ENCODE measurements at places on chromosomes 7 and 10.
A peak's percentile ranks its signal among the peaks of the same experiment; 100 is the strongest.

GRCh38 chr7:157963526-157963925 is 624.1 kb downstream of the PTPRN2 start:
- no peak for DNase-seq

DNA sequence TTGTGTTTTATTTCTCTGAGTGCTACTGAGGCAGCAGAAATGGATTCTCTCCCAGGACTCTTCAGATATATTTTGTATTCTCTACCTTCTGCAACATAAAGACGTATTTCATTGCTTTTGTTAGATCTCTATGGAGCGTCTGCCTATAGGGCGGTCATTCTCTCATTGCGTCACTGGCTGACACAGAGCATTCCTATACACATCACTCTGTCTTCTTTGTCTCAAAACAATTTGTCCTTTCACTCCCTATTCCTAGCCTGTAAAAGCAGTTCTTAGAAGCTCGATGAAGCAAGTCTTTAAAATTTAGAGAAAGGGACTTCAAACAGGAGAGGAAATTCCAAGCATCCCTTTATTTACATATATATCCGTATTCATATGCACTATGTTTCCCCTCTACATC is 120.6 kb downstream of the CPED1 start:
- DNase-seq: no peak

GRCh38 chr10:76127984-76128589 is 696.7 kb downstream of the LRMDA start:
- no peak for DNase-seq

DNA sequence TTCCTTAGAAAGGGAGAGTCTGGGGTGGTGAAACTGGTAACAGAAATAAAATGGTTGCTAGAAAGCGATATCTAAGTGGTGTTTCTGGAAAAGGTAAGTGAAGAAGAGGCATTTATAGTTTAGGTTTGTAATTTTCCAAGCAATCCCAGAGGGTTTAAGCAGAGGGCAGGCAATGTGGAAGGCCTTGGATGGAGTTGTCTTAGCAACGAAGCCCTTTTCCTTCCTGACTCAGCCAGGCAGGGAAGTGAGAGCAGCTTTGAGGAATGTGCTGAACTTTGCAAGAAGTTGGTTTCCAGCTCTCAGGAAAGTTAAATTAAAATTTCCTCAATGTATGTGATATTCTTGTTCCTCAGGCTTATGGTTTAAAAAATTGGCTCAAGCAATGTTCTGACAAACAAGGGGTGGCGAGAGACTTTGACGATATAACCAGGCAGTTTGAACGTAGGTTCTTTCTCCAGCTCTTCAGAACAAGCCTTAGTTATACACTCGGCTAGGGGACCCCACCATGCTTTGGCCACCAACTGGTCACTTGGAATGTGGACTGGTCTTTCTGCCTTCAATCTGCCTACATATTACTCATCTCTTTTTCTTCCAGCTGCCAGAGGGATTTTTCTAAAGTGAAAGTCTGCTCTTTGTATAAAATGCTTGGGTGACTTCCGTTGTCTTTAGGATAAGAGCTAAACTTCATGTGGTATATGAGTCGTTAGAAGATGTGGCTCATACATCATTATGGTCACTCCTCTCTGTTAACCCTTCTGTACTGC is 66.9 kb upstream of the SLC25A13 start:
- no peak for DNase-seq

GRCh38 chr7:124032369-124033094 is at the start of gene TMEM229A:
Gene TMEM229A (minus strand): TSS chr7:124033067. CDS start chr7:124033003, 64 bp downstream.
- DNase-seq: no peak

DNA sequence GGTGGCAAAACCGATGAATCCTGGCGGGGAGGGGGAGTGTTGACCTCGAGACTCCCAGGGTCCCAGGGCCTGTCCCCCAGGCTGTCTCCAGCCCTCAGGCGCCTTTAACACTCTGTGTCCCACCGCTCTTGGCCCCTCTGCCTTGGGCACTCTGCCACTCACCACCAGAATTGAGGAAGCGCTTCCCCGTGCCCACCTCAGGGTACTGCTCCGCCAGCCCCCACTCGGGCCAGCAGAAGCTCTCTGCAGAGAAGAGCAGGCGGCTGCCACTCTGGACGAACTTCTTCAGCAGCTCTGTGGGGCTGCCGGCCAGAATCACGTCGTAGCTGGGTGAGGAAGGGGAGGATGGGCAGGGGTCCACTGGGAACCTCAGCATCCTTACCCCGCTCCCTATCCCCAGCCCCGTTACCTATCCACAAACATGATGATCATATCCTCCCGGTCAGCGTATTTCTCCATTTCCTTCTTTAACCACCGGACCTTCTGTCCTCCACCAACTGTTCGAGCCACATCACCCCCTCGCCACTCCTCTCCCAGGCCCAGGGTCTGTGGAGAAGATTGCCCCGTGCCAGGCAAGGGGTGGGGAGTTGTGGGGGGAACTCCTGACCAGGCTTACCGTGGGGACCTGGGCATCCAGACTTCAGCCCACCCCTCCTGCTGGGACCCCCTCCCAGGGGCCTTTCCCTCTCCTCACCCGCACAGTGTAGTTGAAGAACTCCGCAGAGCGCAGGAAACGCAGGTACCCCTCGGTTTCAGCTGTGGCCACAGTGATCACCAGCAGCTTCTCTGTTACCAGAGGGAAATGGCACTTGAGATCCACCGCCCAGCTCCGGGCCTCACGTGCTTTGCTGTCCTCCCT is 1.2 kb downstream of the PLOD3 start:
- no peak for DNase-seq

GRCh38 chr10:73139251-73139650 is 28.6 kb downstream of the ECD start:
- no peak for DNase-seq

DNA sequence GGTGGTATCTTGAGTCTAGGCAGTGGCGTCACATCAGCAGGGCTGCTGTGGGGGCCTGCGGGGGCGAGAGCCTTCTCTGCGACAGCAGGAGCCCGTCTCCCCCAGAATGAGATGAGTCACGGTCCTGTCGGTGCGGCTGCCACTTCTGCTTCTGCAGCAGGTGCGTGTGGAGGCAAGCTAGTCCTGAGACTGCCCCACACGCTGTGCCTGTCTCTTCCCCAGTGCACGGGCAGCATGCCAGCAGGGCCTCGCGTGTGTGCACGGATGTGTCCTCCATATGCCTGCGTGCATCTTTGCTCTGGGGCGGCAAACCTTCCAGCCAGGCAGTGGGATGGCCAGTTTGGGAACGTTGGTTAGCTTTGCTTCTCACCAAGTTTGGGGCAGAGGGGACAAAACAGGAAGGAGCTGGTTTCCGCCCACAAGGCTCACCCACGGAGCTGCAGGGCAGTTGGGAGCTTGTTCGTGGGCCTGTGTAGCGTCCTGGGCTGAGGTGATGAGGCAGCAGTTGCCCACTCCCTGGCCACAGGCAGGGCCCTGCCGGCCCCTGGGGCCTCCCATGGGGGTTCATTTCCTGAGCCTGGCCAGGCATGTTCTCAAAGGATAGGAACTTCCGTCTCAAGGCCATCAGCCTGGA is 60.8 kb upstream of the PPIF start:
- peak; percentile 89 for DNase-seq

DNA sequence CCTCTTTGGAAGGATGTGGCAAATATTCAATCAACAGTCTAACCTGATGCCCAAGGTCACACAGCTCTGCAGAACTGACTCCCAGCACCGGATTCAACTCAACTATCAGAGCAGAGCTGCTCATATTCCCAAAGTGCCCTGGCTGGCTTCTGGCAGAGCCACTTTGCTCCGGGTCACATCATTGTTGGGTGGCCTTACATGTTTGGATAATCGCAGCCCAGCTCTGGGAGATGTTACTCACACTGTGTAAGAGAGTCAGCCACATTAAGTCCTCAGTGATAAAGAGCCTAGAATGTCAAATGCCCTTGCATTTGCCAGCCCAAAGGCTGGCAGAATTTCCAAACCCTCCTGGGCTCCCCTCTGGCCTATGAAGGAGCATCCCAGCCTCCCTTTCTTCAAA is 79.8 kb upstream of the PDE1C start:
- no peak for DNase-seq

DNA sequence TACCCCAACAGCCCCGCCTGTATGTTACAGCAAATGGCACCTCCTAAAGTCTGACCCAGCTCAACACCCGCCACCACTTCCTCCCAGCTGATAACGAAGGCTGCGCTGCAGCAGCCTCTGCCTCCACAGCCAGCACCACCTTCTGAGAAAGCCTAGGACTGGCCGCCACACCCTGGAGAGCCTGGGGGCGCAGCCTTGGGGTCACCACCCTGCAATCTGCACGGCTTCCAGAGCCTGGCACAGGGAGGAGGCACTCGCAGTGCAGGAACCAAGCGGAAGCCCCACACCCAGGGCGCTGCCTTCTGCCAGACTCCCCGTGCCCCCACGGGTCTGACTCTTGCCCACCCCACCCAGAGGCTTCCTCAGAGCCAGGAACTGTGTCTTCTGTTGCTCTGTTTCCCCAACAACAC is 112.5 kb downstream of the MAD1L1 start:
- DNase-seq: no peak

DNA sequence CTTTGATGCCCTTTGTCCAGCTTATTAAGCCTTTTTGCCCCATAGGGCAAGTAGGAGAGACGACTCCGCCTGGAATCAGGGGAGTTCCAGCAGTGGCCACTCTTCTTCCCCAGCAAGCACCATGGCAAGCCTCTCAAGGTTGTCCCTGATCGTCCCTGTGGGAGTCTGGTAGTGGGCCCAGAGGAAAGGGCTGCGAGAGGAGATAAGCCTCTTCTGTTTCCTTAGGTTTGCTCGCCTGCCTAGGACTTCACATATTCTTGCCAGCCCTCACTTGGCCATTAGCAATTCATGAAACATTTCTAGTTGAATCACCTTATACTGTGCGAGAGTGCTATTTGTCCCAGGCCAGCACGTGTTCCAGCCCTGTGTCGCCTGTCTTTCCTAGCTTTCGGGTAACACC is 47.8 kb upstream of the CPN1 start:
- no peak for DNase-seq

DNA sequence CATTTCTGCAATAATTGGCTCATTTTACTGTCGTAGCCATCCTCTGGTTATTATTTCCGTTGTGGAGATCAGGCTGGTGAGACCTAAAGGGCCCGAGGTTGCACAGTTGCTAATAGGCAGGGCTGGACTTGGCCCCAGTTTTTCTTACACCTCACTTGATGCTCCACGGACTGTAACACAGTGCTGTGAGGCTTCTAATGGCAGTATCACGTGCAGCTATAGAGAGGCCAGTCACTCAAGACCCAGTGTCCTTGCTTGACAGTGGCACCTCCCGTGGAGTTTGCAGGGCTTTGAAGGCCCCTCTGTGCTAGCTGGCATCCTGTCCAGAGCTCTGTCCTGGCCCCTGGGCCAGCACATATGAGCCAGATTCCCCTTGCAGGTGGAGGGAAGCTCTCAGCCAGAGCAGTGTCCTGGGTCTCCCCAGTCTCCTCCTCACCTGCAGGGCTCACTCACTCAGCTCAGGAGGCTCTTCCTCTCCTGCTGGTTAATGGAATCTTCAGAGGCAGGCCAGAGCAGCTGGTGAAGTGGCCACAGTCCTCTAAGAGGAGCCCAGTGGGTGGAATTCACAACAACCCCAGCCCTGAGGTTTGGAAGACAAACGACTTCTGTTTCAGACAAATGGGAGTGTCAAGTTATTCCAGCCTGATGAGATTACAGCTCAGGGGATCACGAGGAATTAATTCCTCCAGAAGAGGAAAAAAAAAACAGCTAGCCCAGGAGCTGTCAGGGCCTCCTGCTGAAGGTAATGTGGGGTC is 114.2 kb upstream of the FAM180A start:
- no peak for DNase-seq

- no peak for DNase-seq
Observed at GRCh38 chr10:21962358-21962757, 41.2 kb downstream of the DNAJC1 start.

- peak; percentile 35 for DNase-seq
Observed at GRCh38 chr10:110533149-110533548, 34.3 kb upstream of the SMC3 start.

- peak; percentile 82 for DNase-seq
Observed at GRCh38 chr7:69211739-69212138, 386.5 kb upstream of the AUTS2 start.

DNA sequence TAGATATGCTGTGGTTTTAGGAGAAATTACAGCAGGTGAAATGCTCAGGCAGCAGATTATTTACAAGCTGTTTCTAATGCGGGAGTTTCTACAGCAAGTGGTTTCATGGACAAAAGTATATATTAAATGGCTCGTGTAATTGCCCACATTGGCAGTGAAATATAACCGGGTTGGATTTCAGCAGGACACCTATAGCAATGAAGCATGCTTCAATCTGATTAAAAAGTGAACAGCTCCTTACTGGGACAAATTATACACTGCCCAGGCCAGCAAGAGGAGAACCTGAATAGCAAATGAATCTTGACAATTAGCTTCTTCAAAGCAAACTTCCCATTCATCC is 35.2 kb upstream of the LYZL1 start:
- DNase-seq: no peak

DNA sequence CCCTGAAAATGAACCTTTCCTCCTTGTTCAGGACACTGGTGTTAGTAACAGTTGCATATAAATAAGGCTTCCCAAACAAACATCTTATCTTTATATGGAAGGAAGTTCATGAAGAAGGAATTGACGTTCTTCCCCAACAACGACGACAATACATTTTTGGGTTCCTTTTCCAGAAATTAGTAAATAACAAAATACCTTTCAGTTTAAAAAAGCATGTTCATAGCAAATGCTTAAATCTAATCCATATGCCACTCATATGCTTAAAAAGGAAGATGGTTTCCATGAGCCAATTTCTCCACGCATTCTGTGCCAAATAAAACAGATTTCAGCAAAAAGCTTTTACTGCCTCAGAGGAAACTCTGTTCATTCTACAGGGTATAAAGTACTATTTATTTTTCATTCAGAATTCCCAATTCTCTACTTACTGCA is 182.6 kb downstream of the COBL start:
- no peak for DNase-seq

DNA sequence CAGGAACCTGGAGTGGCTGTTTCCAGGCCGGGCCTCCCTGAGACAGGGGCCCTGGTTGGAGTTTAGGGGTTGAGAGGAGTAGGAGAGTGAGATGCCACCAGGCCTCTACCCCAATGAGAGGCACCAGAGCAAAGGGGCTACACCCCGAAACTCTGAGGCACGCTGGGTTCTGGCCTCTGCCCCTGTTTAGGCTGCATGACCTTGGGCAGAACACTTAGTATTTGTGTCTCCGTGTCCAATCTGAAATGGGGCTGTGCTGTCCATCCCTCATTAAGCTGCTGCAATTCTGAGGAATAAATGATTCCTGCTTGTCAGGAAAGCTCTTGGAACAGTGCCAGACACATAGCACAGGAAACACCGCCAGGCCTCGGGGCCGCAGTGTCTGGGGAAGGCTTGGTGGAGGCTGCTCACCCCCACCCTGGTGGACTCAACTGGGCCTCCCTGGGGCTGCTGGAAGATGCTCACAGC is 40.5 kb upstream of the SAMD8 start:
- DNase-seq: no peak

- no peak for DNase-seq
Observed at GRCh38 chr7:32253299-32253698, 183.1 kb upstream of the PDE1C start.

- DNase-seq: no peak
Observed at GRCh38 chr10:129878835-129879234, 85.2 kb downstream of the EBF3 start.

DNA sequence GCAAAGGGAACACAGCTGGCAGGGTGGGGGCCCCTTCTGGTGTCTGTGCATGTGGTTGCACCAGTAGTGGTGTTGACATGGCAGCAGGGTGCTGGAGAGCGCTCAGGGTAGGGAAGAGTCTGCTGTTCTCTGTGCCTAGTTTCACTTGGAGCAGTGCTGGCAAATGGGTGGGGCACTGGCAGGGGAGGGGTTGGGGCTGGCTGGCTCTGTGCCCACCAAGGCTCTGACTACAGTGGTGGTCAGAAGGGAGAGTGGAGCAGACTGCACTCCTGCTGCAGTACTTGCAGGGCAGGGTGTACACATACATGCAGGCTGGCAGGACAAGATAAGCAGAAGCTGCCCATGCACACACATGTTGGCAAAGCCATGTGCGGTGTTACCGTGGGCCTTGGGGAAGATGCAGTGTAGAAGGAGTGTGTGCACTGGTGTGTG is 18.2 kb downstream of the FAM25A start:
- DNase-seq: no peak
